Bladder microvascular endothelial cell (primary cell): ENCODE measurements at places on chromosomes 1 and 21. TPM values are rescaled to one million over a fixed set of nuclear protein-coding genes. Genes with fewer than 3 reads are reported as not detected.

The NES gene
- total RNA-seq = 81.5 and 125 TPM in 2 replicates

The ITGB2 gene
- total RNA-seq = 0.13 and 0.16 TPM in 2 replicates

The NSUN4 gene
- 8.9 and 23.1 TPM in 2 replicates for total RNA-seq

The MATN1 gene
- 0.13 and 0.16 TPM in 2 replicates for total RNA-seq

The HSD11B1 gene
- total RNA-seq = 0.32 TPM in 1 of 2 replicates, not detected in the other

The ARID4B gene
- 32.2 and 74.3 TPM in 2 replicates for total RNA-seq

The PAX7 gene
- not detected in 2 replicates for total RNA-seq
